ENCODE measurements at places on chromosomes 13 and 19. TPM values are rescaled to one million over a fixed set of nuclear protein-coding genes. Genes with fewer than 3 reads are reported as not detected.

GRCh38 chr13:25042151-25042865 lies 53.6 kb upstream of the PABPC3 start:
- H3K4me1 ChIP-seq, result no peaks in the 10 kb centered on the region
- no peak overlapping the region for H3K4me3 ChIP-seq
- peaks cover 53% of the 10 kb centered on the region for H3K27me3 ChIP-seq
- H3K27ac ChIP-seq, result no peak overlapping the region
- no peaks in the 10 kb centered on the region for H3K36me3 ChIP-seq

DNA sequence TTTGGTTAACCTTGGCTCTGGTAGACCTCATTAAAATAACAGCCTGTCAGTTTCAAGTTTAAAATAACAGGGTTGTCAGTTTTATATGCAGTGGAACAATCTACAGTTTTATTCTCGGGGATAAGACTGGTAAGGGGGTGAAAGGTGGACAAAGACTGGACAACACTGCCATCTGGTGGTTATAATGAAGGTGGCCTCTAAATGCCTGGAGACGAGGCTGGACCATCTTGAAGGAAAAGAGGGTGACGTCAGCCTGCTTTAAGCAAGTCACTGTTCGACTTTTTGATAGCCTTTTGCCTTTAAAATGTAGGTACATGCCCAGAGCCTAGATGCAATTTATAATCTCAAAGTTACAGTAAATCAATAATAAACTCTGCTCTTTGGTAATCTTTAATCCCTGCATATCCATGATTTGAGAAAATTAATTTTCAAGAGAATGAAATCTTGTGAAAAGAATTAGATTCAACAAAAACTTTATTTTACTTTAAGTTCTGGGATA lies 117.0 kb downstream of the DCT start:
- H3K27ac ChIP-seq, result no peak overlapping the region
- no peaks in the 10 kb centered on the region for H3K36me3 ChIP-seq
- peak; percentile 30 for DNase-seq

Gene NLRP9
- not detected for total RNA-seq

- H3K4me3 ChIP-seq, result no peak overlapping the region
- H3K27ac ChIP-seq, result no peak overlapping the region
- no peaks in the 10 kb centered on the region for H3K27me3 ChIP-seq
- DNase-seq, result no peak
Observed at GRCh38 chr19:3680939-3681338, 19.3 kb downstream of the PIP5K1C start.

Gene PRX
- total RNA-seq, result 1.8 TPM

- H3K4me1 ChIP-seq, result no peaks in the 10 kb centered on the region
- peaks cover 30% of the 10 kb centered on the region for H3K36me3 ChIP-seq
- DNase-seq, result no peak
- H3K27ac ChIP-seq, result no peak overlapping the region
- no peak overlapping the region for H3K4me3 ChIP-seq
- no peaks in the 10 kb centered on the region for H3K27me3 ChIP-seq
Observed at GRCh38 chr19:871446-872265, 12.2 kb downstream of the CFD start.
